Endodermal cell (in vitro differentiated cells): ENCODE measurements at places on chromosomes 2 and 18. TPM values are rescaled to one million over a fixed set of nuclear protein-coding genes. Genes with fewer than 3 reads are reported as not detected.

DNA sequence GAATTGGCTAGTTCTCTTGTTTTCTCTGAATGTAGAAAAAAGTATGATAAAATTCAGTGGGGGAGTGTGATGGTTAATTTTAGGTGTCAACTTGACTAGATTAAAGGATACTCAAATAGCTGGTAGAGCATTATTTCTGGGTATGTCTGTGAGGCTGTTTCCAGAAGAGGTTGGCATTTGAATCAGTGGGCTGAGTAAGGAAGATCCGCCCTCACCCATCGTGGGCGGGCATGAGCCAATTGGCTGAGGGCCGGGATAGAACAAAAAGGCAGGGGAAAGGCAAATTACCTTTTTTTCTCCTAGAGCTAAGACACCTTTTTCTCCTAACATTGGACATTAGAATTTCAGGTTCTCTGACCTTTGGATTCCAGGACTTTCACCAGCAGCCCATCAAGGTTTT is 667.6 kb upstream of the SLC8A1 start:
- no peak for DNase-seq

DNA sequence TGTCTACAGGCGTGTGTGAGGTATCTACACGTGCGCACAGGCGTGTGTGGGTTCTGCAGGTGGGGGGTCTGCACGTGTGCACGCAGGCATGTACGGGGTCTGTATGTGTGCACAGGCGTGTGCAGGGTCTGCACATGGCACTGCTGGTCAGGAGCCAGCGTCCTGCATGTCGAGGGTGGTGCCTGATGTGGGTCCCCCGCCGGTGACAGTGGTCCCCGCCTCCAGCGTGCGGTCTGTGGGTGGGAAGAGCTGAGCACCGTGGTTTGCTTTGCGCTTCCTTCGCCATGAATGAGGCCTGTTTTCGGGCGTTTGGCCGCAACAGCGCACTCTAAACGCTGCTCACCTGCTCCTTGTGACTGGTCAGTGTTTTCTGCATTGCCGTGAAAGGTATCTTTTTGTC is 57.2 kb downstream of the CTDP1 start:
- DNase-seq, result no peak

UGT1A5 gene
- not detected in 2 replicates for total RNA-seq

ANKRD29 gene
- total RNA-seq, result 0.73 to 1.4 TPM in 2 of 3 replicates, not detected in the other

CYB5A gene
- total RNA-seq, result 72.6 and 80.3 TPM in 2 replicates
